NCI-H187 treated with DMSO at 0.1 percent for 48 hours (cell line): ENCODE measurements at places on chromosomes 4 and X.

GRCh38 chrX:86051741-86052140 is 4.4 kb upstream of the CHM start:
- no peak for DNase-seq

- DNase-seq: no peak
These were observed 53.6 kb upstream of the FUNDC1 start for GRCh38 chrX:44596277-44596676.

- no peak for DNase-seq
These were observed 989.7 kb downstream of the CCSER1 start for GRCh38 chr4:91116861-91117260.

DNA sequence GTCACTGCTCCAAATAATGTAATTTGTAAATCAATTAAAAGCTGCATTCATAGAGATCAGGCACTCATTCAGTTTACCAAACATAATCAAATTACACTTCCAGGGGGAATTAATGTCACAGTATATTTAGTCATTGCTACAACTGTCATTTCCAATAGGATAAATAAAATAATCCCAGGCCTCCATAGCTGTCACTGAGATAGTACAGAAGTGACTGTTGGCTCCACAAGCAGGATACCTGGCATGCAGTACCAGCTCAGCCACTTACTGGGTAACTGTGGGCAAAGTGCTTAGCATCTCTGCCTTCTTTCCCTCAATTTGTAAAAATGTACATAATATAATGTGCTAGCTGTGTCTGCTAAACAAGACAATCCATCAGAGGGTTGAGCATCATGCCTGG is 128.1 kb downstream of the CAMK2D start:
- no peak for DNase-seq

GRCh38 chrX:86133761-86134160 is 14.5 kb upstream of the DACH2 start:
- DNase-seq: no peak

GRCh38 chr4:30056016-30056766 is 664.0 kb upstream of the PCDH7 start:
- DNase-seq: no peak

- DNase-seq: no peak
These were observed 193.8 kb downstream of the ADAMTS3 start for GRCh38 chr4:72375073-72375736.

DNA sequence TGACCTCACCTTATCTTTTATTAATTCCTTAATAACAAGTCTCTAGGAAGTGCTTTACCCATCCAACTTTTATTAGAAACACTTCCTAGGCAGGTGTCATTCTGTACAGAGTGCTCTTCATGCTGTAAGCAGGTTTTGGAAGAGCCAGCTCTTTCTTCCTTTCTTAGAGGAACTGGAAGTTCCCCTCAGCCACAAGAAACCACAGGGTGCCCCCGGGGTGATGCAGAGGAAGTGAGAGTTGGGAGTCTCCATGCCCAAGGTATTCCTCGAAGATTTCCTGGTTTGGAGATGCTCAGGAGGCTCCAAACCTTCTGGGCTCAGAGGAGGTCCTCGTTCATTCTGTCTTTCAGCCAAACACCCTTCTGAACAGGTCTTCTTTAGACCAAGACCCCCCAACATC is 83.8 kb downstream of the EGF start:
- DNase-seq: no peak

- peak; percentile 70 for DNase-seq
These were observed 12.1 kb upstream of the RUFY3 start for GRCh38 chr4:70709611-70710205.

DNA sequence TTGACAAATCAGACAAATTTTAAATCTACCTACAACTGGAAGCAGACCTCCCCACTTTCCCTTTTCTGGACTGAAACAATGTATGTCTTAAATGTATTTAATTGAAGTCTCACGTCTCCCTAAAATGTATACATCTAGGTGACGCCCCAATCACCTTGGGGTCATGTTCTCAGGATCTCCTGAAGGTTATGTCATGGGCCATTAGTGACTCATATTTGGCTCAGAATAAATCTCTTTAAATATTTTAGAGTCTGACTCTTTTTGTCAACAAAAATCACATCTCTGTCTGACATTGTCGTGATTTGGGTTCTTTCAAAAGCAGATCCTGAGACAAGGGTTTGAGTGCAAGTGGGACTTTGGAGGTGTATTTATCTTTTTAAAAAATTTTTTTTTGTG is 26.2 kb upstream of the BOD1L1 start:
- DNase-seq: no peak

- no peak for DNase-seq
These were observed 183.2 kb upstream of the PUDP start for GRCh38 chrX:7330971-7331746.

- DNase-seq: no peak
These were observed 791 bp downstream of the GUCY1B1 start for GRCh38 chr4:155759372-155760252.

DNA sequence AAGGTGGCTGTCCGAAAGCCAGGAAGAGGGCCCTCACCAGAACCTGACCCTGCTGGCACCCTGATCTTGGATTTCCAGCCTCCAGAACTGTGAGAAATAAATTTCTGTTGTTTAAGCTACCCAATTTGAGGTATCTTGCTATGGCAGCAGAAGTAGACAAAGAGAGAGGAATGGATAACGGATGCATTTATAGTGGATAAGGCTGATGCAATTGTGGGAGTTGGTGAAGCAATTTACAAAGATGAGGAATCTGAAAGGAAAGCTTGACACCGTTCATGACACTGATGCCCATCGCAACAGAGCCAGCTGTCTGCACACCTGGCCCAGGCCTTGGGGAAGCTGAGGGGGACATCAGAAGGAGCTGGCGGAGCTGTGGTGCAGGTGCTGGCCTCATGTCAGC is 35.7 kb upstream of the MSL3 start:
- no peak for DNase-seq

DNA sequence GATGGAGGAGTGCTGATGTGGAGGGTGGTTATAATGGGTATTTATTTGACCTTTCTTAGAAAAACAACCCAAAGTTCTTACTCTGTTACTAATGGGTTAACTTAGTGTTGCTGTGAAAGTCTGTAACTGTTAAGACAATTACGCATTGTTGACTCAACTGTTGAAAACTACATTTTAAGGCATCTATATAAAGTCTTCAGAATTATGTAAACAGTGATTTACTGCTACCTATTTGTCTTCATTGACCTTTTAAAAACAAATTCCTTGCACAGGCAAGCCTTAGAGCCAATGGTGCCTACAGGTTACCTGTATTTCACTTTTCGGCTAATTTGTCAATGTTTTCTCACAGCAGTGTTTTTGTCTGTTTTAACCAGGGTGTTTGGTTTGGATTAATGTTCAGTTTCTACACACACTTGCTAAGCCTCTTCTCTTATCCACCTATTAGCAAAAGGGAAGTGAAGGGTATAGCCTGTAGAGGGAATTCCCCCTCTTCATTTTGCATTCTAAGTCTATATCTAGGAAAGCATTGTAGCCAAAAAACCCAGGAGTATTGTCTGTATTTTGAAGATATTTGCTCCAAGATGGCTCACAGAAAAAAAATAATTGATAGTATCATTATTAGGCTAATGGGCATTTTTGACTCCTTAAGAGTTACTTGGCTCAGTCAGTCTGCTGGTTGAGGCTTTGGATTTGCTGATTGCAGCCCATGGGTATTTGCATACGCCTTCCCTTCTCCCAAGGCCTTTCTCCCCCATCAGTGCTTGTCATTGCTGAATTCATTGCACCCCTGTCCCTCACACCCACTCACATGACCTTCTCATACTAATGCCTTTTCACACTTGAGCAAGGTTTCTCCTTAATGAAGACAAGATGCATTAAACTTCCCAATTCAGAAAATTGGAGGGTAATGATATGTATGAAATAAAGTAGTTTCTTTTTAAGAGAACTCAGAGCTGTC is 30.5 kb downstream of the AFF1 start:
- DNase-seq: no peak

DNA sequence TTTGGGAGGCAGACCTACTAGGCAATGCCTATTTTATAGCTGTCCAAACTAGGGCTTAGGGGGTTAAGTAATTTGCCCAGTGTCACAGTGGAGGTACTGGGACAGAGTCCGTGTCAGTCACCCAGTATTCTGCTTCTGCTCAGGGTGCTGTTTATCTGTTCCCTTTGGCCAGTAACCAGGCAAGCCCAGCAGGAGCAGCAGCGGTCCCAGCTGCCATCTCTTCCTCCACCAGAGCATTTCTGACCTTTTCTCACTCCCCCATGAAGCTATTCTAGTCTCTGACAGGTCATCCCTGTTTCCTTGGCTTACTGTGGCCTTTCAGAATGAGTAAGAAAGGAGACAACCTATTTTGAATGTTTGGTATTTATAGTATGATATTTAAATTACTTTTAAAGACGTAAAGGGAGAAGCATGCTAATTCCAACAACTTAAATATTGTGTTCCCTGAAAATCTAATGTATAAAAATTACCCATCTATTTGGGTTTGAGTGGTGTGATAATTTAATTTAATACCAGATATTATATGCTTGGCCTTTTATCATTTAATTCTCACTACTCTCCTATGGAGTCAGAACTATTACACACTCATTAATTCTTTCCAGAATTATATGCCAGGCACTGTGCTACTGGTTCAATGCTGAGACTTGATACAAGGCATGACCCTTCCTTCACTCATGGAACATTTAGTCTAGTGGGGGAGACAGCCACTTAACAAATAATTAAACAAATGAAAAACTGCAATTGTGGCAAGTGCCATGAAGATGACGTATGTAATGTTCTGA is 60.6 kb downstream of the RPS6KA3 start:
- no peak for DNase-seq

- no peak for DNase-seq
These were observed 38.6 kb downstream of the NPY5R start for GRCh38 chr4:163382178-163382869.

DNA sequence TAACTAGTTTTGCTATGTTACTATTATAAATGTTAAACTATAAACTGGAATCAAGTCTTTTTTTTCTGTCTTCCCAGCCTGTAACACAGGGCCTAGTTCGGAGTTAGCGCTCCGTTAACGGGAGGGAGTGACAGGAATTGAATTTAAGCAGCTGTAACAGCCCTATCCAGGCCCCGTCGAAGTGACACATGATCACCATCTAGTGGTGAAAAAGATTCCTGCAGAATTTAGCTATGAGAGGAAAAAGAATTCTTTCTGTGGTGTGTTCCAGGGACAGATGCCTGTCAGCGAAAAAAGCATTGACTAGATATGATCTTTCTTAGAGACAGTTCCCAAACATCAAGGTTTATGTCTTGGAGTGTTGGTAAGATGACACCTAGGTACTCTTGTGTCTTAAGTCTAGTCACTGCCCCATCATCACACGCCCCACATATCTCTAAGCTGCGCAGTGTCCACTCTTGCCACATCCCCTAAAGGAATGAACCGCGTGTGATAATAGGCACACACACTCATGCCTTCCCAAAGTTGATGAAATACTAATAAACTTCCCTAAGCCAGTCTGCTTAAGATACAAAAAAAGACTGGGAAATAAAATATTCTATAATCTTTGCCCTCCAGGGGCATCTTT is 2.1 kb downstream of the GAB3 start:
- no peak for DNase-seq

GRCh38 chr4:177047070-177047850 is 254.5 kb upstream of the VEGFC start:
- no peak for DNase-seq

GRCh38 chr4:131613086-131613823 is 1535.8 kb upstream of the PCDH10 start:
- no peak for DNase-seq

GRCh38 chr4:123672987-123673386 is 276.4 kb downstream of the SPRY1 start:
- no peak for DNase-seq

DNA sequence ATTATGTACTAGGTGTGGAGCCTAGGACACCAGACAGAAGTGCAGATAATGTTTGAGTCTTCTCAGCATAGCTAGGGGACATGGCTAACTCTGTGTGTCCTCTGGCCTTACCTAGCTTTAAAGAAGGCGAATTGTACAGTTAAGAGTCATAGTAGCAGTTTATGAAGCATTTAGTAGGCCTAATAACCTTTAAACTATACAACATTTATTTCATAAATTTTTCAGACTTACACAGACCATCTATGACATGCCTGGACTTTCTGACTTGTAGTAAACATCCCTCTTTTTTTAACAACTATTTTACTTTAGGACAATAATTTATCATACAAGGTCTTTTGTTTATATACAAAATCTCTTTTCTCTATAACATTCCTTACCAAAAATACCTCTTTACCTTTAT is 37.4 kb downstream of the ETNPPL start:
- DNase-seq: no peak

DNA sequence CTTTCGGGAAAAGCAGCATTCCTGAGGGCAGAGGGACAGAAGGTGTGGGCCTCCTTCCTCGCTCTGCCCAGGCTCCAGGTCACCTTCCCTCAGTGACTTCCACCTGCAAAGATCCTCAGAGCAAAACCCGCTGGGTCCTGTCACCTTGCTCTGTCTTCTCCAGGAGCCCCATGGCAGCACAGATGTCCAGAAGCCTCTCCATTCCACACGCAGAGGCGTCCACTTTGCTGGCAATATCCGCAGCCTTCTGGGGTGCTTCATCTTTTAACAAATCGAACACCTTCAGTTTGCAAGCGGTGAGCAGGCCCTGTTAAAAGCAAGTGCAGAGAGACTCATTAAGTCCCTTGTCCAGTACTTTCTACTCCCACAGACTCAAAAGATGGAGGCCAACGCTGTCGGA is 27.3 kb downstream of the ASMTL start:
- DNase-seq: no peak

GRCh38 chr4:42703813-42704212 is 46.9 kb upstream of the ATP8A1 start:
- no peak for DNase-seq

- no peak for DNase-seq
These were observed 511.5 kb downstream of the GLUD2 start for GRCh38 chrX:121558886-121559285.

GRCh38 chr4:1374706-1375045 is 27.7 kb downstream of the UVSSA start:
- DNase-seq: no peak

- no peak for DNase-seq
These were observed 17.1 kb downstream of the PRIMPOL start for GRCh38 chr4:184666670-184667069.

DNA sequence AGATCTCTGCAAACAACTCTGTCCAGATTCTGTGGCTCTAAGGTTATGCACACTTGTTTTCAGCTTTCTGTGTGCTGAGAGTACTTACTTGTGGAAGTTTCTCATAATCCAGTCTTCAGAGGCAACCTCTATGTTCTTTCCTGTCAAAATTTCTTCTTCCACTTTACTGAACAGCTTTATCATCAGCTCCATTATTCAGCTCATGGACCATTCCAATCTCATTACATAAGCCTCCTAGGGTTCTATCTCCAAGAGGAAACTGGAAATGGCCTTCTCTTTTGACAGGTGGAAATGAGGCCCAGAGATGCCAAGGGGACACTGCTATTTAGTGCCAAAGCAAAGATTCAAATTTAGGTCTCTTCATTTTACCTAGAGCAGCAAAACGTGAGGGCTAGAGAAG is 61.3 kb downstream of the CHRDL1 start:
- DNase-seq: no peak

DNA sequence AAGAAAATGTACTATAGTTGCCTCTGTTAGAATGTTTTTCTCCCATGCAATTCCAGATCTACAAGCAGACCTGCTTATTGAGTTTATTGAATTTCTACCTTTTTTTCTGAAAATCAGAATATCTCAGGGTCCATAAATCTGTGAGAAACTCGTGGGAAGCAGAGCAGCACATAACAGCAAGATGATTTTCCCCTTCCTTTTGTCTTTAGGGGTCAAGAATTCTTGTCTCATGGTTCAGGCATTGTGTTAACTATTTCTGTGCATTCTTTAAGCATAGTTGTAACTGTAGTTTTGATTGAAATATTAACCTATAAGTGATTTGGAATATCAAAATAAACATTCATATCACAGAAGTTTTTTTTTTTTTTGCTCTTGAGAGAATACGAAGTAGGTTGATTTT is 11.4 kb downstream of the EDNRA start:
- no peak for DNase-seq
